ENCODE measurements at places on chromosomes 2 and 18. TPM values are rescaled to one million over a fixed set of nuclear protein-coding genes. Genes with fewer than 3 reads are reported as not detected.

DNA sequence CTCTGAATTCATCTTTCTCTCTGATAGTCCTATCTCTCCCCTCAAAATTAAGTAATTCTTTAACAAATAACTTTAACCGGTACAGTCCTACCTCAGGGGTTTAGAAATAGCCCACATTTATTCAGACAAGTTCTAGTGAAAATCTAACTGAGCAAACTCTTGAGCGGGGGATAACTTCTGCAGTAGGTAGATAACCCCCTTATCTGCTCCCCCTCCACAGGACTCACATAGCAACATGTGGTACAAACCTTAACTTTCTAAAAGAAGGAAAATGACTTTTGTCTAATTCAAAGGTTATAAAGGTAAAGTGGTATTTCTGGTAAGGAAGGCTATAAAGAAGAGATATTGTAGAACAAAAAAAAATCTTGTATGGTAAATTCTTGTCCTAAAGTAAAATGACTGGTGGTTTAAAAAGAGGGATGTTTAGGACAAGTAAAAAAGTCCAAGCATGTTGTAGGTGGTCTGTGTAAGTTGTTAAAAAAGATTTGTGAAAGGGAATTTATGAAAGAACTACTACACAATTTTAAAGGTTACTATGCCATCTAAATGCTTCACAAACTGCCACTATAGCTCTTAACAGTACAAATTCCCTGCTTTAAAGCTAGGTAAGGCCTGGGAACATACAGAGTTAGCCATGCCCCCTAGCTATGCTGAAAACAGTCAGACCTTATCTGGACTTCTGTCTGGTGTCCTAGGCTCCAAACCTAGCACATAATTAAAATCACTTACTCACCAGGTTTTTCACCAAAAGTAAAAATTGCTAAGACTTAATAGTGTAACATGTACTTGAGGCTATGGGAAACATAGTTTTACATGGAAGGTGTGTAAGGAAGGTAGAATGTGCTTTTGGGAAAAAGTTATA, 8.1 kb upstream of the RPIA start:
- DNase-seq, result no peak

DNA sequence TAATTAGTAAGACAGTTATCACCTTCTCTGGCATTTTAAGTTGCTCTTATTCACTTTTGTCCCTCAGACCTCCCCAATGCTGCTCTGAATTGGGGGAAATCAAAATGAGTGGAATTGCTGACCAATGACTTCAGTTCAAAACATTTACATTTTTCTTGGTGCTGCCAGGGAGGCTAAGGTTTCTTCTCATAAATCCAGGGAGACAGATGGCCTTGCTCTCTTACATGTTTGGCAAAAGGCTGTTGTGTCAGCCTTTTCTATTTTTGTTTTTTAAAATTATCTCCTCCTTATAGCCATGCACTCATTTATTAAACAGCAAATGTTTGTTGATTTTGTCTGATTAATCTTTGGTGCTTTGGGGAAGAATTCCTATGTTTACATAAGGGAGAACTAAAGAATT, 82.0 kb downstream of the GALNT13 start:
- no peak for DNase-seq

- no peak for DNase-seq
Measured at GRCh38 chr2:44952143-44952805, 10.8 kb downstream of the SIX3 start.

GRCh38 chr18:28916456-28916855, 739.5 kb upstream of the CDH2 start:
- no peak for DNase-seq

Gene POMC
- total RNA-seq, result 18.6 TPM

Gene GAREM2
- 2.1 TPM for total RNA-seq

- DNase-seq, result no peak
Measured at GRCh38 chr2:126921066-126921465, 22.4 kb downstream of the TEX51 start.

GRCh38 chr2:85598594-85599340, 3.2 kb downstream of the RNF181 start:
- no peak for DNase-seq

GRCh38 chr18:60873708-60874107, 459.5 kb upstream of the CDH20 start:
- DNase-seq, result no peak

GRCh38 chr18:32582455-32582854, 111.8 kb upstream of the GAREM1 start:
- no peak for DNase-seq

- no peak for DNase-seq
Measured at GRCh38 chr2:29239209-29239960, 124.2 kb downstream of the CLIP4 start.

DNA sequence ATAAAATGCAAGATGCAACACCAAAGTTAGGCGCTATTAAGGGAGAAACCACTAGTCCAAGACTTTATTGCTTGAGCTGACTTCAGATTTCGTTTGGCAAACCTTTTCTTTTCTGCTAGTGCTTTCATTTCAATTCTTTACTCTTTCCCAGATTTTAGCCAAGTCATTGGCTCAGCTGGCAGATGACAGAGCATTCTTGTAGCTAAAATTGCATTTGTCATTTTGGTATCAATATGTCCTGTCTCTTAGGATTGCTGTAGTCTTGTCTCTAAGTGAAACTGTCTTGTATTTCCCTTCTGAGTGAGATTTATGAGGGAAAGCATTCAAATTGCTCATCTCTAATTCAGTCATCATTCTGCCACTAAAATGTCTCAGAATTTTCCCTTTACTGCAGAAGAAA, 335.1 kb downstream of the METTL4 start:
- DNase-seq, result no peak

DNA sequence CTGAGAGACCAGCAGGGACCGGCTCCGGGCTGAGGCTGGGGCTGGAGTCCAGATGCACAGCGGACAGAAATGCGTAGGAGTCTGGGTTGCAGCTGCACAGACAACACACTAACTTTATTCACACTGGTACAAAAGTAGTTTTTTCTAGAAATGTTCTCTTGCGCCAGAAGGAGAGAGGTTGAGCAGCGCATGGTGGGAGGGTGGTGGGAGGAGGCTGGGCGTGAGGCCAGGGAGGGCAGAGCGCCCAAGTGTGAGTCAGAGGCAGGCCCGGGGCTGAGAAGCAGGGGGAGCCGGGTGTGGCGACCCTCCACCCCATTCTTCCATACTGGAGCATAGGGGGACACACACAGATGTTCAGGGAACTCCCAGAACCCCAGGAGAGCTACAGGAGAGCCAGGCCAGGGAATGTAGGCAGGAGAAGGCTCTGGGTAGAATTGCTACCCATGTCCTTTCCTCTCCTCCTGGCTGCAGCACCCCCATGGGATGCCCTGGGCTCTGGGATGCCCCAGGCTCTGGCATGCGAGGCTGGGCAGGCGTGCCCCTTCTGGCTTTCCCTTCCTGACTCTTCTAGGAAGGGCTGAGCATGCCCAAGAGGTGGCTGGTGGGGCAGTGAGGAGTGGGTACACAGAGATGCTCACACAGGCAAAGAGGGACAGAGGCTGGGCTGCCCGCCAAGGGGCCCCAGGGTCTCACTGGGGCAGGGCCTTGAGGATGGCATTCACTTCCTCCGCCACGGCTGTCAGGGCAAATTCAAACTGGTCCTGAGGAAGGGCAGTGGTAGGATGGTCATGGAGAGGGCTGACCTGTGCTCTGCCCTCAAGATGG, 10.6 kb downstream of the DNAJB2 start:
- DNase-seq, result peak; percentile 90

GRCh38 chr2:156852210-156852609, 405.3 kb upstream of the GALNT5 start:
- no peak for DNase-seq

Gene CD8A
- total RNA-seq, result 17.7 TPM

Gene ESPNL
- total RNA-seq, result not detected

GRCh38 chr2:3154700-3155099, 222.9 kb downstream of the EIPR1 start:
- no peak for DNase-seq

GRCh38 chr2:199851883-199852282, 891 bp upstream of the FTCDNL1 start:
- DNase-seq, result no peak

- DNase-seq, result no peak
Measured at GRCh38 chr2:130846686-130847375, 10.1 kb downstream of the ARHGEF4 start.

- DNase-seq, result no peak
Measured at GRCh38 chr2:31151501-31151900, 13.3 kb upstream of the GALNT14 start.

DNA sequence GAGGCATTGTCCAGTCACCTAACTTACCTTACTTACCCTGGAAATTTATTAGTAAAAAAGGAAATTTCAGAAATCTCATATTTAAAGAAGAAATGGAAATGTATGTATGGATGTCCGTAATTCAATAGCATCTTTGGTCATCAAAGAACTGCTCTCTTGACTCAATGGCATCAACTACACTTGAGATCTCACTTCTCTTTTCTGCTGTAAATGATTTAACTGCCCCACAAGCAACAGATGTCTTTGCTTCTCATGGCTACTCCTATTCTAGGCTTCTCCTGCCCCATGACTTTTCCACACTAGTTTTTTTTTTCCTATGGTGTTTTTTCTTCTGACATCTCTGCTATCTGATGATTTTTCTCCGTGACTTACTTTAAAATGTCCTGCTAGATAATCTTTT, 34.0 kb upstream of the ERMN start:
- no peak for DNase-seq

DNA sequence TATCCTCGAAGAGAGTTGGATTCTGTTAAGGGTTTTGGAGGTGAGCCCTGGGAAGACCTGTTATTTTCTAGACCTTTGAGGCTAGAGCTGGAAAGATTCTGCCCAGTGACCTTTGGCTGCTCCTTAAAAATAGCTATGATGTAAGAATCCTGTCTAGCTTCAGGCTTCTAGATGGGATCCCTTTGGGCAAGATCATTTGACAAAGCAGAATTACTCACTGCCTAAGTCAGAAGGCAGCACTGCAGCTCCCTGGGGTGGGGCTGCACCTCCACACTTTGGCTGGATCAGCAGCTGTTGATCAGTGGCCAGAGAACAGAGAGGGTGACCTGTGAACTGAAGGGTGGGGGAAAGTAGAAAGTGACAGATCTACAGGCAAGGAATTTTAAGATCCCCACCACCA, 103.8 kb downstream of the ASAP2 start:
- DNase-seq, result peak; percentile 84

Gene SFTPB
- not detected for total RNA-seq

GRCh38 chr2:241547781-241548450, 10.6 kb upstream of the BOK start:
- no peak for DNase-seq

GRCh38 chr2:23698721-23699579, 228.0 kb downstream of the ATAD2B start:
- no peak for DNase-seq

Gene LRATD1
- total RNA-seq, result 5.7 TPM

GRCh38 chr2:118971245-118972122, 29.5 kb downstream of the MARCO start:
- DNase-seq, result no peak

DNA sequence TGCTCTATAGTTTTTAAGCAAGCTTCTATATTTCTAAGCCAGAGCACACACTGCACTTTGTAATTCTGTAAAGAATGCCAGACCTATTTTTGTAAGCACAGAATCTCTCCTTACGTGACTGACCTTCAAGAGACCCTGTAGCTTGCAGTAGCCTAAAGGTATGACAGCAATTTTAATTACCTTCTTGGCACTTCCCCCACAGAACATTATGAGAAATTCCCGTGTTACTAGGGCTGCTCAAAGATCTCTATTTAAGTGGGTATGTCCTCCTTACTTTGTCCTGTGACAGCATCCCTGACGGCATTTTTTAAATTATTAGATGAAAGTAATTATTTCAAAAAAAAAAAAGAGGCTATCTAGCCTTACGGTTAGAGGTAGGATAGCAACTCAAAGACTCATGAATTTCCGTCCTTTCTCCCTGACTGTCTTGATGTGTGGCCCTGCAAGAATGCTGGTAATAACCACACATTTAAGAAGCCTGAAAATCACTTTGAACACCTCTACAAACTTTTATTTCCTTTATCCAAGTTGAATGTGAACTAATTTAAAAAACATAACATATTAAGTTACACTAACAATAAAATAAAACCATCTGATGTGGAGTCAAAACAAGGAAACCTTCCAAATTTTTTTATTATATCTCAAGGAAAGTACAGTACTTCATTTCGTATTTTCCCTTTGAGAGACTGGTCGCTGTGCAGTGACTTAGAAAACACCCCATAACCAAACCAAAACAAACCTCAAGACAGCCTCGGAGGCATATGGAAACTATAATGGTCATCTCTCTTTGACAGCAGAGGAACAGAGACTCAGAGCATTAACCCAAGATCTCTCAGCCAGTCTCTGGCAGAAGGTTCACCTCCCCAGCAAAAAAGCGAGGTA, 54.9 kb downstream of the THUMPD2 start:
- DNase-seq, result no peak

Gene NGEF
- 0.43 TPM for total RNA-seq

Data from ascending aorta (tissue), 2 donors.